ENCODE measurements at places on chromosomes 6 and 20. TPM values are rescaled to one million over a fixed set of nuclear protein-coding genes. Genes with fewer than 3 reads are reported as not detected.

The VSTM2L gene
- total RNA-seq, result 0.68 TPM

The DEFB124 gene
- not detected for total RNA-seq

The RPS18 gene
- 1,178 TPM for total RNA-seq

The GPRC6A gene
- total RNA-seq, result not detected

The COL11A2 gene
- 3.4 TPM for total RNA-seq

The FNDC1 gene
- total RNA-seq, result 4.1 TPM

The BPIFA1 gene
- total RNA-seq, result not detected

The INSM1 gene
- not detected for total RNA-seq

The DDO gene
- 0.68 TPM for total RNA-seq

The ROS1 gene
- total RNA-seq, result not detected

GRCh38 chr6:120736740-120737139 is 597.5 kb downstream of the TBC1D32 start:
- H3K4me1 ChIP-seq, result no peaks in the 10 kb centered on the region
- H3K27me3 ChIP-seq, result no peaks in the 10 kb centered on the region
- no peak overlapping the region for H3K4me3 ChIP-seq
- DNase-seq, result no peak

DNA sequence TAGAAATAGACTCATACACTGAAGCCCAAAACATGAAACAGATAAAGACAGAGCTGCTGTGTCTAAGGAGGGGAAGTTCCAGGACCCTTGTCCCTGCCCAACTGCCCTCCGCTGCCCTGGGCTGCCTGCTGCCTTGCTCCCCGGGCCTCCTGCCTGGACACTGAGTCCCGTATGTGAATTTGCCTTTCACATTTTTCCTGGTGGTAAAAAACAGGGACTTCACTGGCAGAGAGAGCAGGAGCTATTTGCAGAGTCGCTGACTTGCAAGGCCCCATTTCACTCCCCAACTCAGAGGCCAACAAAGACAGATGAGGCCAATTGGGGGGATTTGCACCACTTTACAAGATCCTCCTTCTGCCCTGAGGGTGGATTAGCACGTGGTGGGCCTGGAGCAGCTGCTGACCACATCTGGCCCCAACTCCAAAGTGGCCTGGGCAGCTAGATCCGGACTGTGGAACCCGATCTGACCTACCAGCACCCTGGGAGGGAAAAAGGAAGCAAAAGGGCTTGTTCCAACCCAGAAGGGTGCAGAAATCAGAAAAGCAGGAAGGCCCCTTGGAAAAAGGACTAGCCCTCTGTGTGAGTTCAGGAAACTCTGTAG is 61.4 kb downstream of the NOL4L start:
- no peak for DNase-seq
- H3K4me1 ChIP-seq, result peaks cover 11% of the 10 kb centered on the region
- H3K27ac ChIP-seq, result no peak overlapping the region
- H3K36me3 ChIP-seq, result no peaks in the 10 kb centered on the region
- no peak overlapping the region for H3K4me3 ChIP-seq

- H3K4me1 ChIP-seq, result peaks cover 7% of the 10 kb centered on the region
- no peak overlapping the region for H3K27ac ChIP-seq
- no peaks in the 10 kb centered on the region for H3K27me3 ChIP-seq
- H3K4me3 ChIP-seq, result no peak overlapping the region
- no peaks in the 10 kb centered on the region for H3K36me3 ChIP-seq
These were observed 232.0 kb downstream of the BCAS1 start for GRCh38 chr20:53838311-53838868.

DNA sequence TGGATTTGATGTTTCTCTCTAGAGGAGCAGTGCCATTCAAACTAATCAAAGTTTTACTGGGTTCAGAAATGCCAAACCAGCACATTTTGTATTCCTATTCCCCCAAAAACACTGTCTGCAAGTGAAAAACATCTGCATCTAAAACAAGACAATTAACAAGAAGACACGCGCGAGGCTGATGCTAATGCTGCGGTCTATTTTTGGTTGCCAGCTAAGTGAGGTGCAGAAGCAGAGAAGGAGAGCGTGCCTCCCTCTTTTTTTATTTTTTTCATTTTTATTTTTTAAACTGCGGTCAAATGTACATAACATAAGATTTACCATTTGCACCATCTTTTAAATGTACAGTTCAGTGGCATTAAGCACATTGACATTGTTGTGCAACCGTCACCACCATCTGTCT is 641.1 kb downstream of the DHX35 start:
- no peak for DNase-seq
- no peak overlapping the region for H3K4me3 ChIP-seq
- no peaks in the 10 kb centered on the region for H3K36me3 ChIP-seq
- no peaks in the 10 kb centered on the region for H3K4me1 ChIP-seq

DNA sequence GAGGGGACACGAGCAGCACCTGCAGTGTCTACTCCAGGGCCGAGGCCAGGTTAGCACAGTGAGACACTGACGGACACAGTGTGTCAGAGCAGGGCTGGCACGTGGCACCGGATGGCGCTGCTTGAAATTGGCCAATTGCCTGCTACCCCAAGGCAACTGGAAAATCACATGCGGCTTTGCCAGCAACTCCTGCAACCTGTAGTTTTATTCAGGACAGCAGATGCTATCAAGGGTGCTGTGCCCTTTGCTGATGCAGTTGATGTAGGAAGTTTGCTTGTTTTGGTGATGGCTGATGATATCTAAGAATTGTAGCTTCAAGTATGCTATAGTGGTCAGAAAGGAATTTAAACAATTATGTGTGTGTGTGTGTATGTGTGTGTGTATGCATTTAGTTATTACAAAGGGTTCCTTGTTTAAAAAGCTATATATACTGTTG is 25.9 kb downstream of the RIN2 start:
- no peaks in the 10 kb centered on the region for H3K36me3 ChIP-seq
- H3K4me1 ChIP-seq, result peaks cover 29% of the 10 kb centered on the region
- H3K4me3 ChIP-seq, result no peak overlapping the region
- no peaks in the 10 kb centered on the region for H3K27me3 ChIP-seq

GRCh38 chr6:11975353-11975977 is 36.6 kb upstream of the HIVEP1 start:
- no peak for DNase-seq
- peaks cover 3% of the 10 kb centered on the region for H3K4me1 ChIP-seq

DNA sequence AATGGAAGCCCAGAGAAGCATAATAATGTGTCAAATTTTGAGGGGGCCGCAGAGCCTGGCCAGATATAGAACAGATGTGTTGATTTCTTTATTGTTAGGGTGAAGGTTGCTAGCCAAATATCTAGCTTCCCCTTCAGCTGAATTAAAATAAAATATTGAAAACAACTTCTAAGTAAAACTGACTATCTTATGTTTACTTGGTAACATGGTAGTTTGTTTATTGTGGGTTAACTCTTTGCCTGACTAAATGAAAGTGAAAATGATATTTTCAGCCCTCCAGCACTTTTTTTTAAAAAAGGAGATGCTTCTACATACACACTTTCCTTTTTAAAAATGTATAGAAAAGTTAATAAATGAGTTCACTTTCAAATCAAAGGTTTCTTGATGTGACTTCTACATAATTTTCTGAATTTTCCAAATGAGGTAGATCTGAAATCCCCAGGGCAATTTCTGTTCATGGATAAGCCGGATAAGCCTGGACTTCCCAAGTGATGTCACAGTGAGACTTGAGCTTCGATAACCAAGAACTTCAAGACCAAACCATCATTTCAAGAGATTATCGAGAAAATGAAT is 172.1 kb upstream of the OLIG3 start:
- H3K36me3 ChIP-seq, result no peaks in the 10 kb centered on the region
- H3K4me1 ChIP-seq, result no peaks in the 10 kb centered on the region

- H3K27me3 ChIP-seq, result no peaks in the 10 kb centered on the region
- H3K27ac ChIP-seq, result no peak overlapping the region
- H3K4me1 ChIP-seq, result peaks cover 15% of the 10 kb centered on the region
- no peak for DNase-seq
- H3K36me3 ChIP-seq, result no peaks in the 10 kb centered on the region
These were observed 198.6 kb downstream of the DTNBP1 start for GRCh38 chr6:15464211-15464725.

GRCh38 chr6:13445005-13445743 is 42.2 kb downstream of the GFOD1 start:
- no peaks in the 10 kb centered on the region for H3K36me3 ChIP-seq
- no peaks in the 10 kb centered on the region for H3K27me3 ChIP-seq
- peak overlapping the region; percentile 41 for H3K4me3 ChIP-seq
- H3K27ac ChIP-seq, result peak overlapping the region; percentile 49

DNA sequence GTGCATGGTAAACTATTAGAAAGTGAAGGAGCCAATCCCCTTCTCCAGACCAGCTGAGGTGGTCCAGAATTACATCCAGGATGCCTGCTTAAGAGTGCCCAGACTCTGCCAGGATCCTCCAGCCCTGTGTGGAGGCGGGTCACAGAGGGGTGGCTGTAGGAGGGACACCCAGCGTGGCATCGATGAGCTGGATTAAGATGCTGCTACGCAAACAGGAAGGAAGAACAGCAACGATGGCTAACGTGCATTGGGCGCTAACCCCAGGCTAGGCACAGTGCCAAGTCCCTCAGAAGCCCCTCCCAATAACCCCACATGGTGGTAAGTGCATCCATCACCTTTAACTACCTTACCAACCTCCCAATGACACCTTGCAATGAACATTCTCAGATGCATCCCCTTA is 63.9 kb upstream of the MRPS10 start:
- no peak overlapping the region for H3K4me3 ChIP-seq
- no peak overlapping the region for H3K27ac ChIP-seq
- H3K36me3 ChIP-seq, result no peaks in the 10 kb centered on the region
- H3K4me1 ChIP-seq, result peaks cover 19% of the 10 kb centered on the region

- no peak for DNase-seq
- H3K4me3 ChIP-seq, result no peak overlapping the region
- no peaks in the 10 kb centered on the region for H3K27me3 ChIP-seq
- no peaks in the 10 kb centered on the region for H3K36me3 ChIP-seq
These were observed 15.2 kb downstream of the KIF25 start for GRCh38 chr6:168012431-168013249.

- peaks cover 15% of the 10 kb centered on the region for H3K27me3 ChIP-seq
- no peak overlapping the region for H3K27ac ChIP-seq
- no peak overlapping the region for H3K4me3 ChIP-seq
- peaks cover 4% of the 10 kb centered on the region for H3K36me3 ChIP-seq
These were observed 845 bp upstream of the ANKRD60 start for GRCh38 chr20:58229198-58229798.

DNA sequence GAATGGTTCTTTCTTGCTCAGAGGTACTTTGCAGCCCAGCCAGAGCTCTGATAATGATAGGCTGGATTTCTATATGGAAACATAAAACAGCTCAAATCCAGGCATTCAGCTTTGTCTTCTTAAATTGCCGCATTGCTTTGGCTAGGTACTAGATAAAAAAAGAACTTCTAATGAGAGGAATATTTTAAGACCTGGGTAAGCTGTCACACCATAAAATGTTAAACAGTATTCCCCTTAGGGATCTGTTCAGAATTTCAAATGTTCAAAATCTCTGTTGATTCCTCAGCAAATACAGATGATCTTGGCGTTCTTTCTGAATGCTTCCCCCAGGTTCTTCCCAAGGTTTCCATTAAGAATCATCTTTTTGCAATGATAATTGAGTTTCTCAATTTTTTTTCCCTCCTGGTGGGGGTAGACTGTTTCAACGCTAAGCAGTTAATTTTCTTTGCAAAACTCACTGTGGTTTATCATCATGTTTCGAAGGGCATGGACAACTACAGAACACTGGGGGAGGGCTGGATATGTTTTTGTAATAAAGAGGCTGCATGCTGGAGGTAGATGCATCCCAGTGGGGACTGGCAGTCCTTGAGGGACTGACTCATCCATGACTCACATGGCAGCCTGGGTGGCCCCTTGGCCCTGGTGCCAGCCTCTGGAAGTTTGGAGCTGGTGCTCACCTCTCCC is 31.0 kb downstream of the TIAM2 start:
- peak; percentile 40 for DNase-seq
- H3K27me3 ChIP-seq, result no peaks in the 10 kb centered on the region
- peak overlapping the region; percentile 12 for H3K4me3 ChIP-seq
- peak overlapping the region; percentile 30 for H3K27ac ChIP-seq
- H3K4me1 ChIP-seq, result peaks cover 50% of the 10 kb centered on the region
- no peaks in the 10 kb centered on the region for H3K36me3 ChIP-seq

GRCh38 chr6:55530931-55531330 is 48.1 kb downstream of the HMGCLL1 start:
- DNase-seq, result no peak
- H3K27me3 ChIP-seq, result no peaks in the 10 kb centered on the region
- H3K4me1 ChIP-seq, result no peaks in the 10 kb centered on the region
- no peak overlapping the region for H3K27ac ChIP-seq
- no peak overlapping the region for H3K4me3 ChIP-seq

Data from thoracic aorta (tissue), 2 donors.